ENCODE measurements at places on chromosomes 3 and 15. TPM values are rescaled to one million over a fixed set of nuclear protein-coding genes. Genes with fewer than 3 reads are reported as not detected.

The PAK6 gene
- 5.0 TPM for total RNA-seq

- DNase-seq: no peak
These were observed 111.9 kb upstream of the CHD2 start for GRCh38 chr15:92788196-92788595.

DNA sequence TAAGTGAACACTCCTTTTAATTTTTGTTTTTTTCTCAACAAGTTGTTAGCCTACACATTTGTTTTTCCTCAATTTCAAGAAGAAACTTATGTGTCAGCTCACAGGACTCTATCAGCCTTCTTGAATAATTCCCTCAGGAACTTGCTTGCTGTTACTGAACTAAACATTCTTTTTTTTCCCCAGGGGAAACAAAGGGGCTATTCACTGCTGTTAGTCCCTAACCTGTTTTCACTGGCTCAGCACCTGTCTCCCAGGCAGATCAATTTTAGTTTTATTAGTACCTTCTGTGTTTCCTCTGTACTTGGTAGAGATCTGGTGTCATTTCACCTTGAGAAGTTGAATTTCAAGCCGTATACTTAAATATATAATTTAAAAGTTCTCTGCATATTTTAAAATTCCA is 644.6 kb downstream of the CADM2 start:
- DNase-seq: no peak

- no peak for DNase-seq
These were observed 255.0 kb downstream of the CLSTN2 start for GRCh38 chr3:140189976-140190375.

DNA sequence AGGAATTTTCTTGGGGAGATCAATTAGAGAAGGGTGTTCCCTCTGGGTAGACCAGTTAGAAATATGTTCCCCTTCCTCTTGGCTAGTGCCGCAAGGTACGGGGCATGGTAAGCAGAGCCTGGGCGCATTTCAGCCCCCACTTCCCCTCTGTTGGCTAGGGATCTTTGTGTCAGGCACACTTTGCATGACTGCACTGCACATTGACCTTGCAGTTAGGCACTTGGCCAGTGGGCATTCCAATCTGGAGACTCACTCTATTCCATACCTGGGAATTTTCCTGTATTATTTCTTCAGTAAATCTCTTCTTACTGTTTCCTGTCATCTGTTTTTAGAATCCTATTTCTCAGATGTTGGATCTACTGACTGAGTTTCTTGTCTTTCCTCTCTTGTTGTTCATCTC is 30.0 kb upstream of the CACNA1D start:
- DNase-seq: peak; percentile 26

DNA sequence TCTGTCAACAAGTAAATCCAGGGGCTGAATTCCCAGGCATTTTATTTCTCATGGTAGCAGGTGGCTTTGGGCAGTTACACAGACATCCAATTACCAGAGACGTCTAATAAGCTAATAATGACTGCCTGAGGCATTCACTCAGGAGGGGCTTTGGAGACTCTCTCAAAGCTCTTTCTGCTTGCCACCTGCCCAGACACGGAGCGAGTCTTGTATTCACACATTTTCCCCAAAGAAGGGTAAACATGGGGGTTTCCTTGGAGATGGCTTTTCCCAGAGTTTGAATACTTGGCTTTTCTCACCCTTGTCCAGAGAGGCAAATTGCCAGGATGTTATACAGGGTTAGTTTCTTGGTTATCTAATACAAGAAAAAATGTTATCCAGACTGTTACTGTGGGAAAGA is 132.6 kb downstream of the DIPK2A start:
- DNase-seq: no peak
